ENCODE measurements at places on chromosomes 2 and 18. TPM values are rescaled to one million over a fixed set of nuclear protein-coding genes. Genes with fewer than 3 reads are reported as not detected.

DNA sequence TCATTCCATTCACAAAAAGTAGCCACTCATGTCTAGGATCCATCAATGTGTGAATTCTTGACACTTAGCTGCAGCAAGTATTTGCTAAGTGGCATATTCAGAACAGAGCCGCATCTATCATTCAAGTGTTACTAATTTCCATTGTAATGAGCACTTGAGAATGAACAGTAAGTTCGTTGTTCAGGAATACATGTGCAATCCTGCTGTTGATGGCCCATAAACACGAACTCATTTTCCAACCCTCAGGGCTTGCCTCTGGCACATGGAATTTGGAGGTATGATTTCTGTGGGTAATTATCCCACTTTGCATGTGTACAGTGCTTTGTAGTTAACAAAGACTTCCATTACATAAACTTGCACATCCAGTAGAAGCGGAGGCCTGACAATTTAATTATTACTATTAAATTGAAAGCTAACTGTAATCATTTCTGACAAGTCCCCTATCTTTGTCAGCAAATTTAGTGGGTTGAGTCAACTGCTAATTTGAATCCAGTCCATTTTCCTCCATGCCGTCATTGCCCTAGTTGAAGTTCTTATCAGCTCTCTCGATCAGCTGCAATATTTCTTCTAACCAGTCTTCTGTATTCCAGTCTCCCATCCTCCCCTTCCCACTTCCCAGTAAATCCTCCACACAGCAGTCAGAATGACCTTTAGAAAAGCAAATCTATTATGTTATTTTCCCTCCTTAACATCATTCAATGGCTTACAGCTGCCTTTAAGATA, 116.0 kb upstream of the AQP4 start:
- no peaks in the 10 kb centered on the region for H3K36me3 ChIP-seq
- no peak overlapping the region for H3K4me3 ChIP-seq
- DNase-seq, result no peak
- H3K27ac ChIP-seq, result no peak overlapping the region
- H3K4me1 ChIP-seq, result peaks cover 6% of the 10 kb centered on the region

GRCh38 chr18:28792404-28793086, 615.6 kb upstream of the CDH2 start:
- H3K4me3 ChIP-seq, result no peak overlapping the region
- H3K27ac ChIP-seq, result no peak overlapping the region
- H3K27me3 ChIP-seq, result no peaks in the 10 kb centered on the region

Gene C2orf66
- total RNA-seq, result not detected

GRCh38 chr2:234992624-234993349, 41.0 kb downstream of the SH3BP4 start:
- H3K27me3 ChIP-seq, result no peaks in the 10 kb centered on the region
- peaks cover 8% of the 10 kb centered on the region for H3K4me1 ChIP-seq
- no peak overlapping the region for H3K27ac ChIP-seq

Gene NT5DC4
- not detected for total RNA-seq

Gene CNTNAP5
- total RNA-seq, result not detected
